ENCODE measurements at places on chromosomes 13 and 19.
A peak's percentile ranks its signal among the peaks of the same experiment; 100 is the strongest.

DNA sequence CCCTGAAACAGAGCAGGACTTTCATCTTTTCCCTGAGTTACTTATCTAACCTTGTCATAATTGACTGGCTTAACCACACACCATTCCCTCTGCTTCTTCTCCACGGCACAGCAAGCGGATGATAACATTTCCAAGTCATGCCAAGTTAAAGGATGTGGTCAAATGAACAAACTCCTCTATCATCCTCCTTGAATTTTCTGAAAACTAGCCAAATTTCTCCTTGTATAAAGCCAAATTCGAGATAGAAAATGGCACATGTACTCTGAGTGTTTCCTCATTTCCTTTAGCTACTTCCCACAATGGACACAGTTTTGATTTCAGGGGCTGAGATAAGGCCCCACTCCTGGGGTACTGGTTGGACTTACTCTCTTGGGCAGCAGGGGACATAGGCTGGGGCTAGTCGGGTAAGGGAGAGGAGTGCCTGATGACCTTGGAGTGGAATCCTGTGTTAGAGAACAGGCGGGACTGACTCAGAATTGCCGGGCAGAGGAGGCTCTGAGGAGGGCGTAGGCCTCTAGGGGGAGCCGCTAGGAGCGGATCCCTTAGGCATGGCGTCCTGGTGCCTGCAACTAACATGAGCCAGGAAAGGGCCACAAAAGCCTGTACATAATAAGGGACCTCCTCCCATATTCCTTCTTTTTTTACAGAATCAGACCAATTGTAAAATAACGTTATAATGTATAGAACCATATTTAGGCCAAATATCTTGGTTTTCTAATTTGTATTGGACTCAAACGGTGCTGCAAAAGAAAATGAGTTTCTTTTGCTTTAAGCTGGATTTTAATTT is 20.3 kb upstream of the TMTC4 start:
- DNase-seq = no peak

GRCh38 chr19:55228403-55229031 is at the start of gene TMEM86B:
TMEM86B (minus strand) TSS chr19:55228763; CDS start chr19:55228741, 22 bp downstream.
- DNase-seq = no peak

DNA sequence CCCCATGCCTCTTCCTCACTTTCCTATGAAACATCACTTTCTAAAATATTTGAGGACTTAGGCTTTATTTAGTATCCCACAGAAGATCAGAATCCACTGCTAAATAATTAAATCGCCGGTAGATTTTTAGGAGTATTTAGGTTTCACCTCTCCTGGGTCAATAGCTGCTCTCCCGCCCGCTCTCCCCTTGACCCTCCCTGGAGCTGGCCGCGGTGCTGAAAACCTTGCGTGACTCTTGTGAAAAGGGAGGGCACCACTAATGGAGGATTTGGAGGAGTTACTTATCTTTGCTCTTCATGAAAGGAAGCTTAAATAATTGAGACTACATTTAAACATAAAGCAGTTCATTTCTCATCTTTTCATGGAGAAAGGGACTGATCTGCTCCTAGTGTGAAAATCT is 14.1 kb downstream of the POU4F1 start:
- DNase-seq = no peak

DNA sequence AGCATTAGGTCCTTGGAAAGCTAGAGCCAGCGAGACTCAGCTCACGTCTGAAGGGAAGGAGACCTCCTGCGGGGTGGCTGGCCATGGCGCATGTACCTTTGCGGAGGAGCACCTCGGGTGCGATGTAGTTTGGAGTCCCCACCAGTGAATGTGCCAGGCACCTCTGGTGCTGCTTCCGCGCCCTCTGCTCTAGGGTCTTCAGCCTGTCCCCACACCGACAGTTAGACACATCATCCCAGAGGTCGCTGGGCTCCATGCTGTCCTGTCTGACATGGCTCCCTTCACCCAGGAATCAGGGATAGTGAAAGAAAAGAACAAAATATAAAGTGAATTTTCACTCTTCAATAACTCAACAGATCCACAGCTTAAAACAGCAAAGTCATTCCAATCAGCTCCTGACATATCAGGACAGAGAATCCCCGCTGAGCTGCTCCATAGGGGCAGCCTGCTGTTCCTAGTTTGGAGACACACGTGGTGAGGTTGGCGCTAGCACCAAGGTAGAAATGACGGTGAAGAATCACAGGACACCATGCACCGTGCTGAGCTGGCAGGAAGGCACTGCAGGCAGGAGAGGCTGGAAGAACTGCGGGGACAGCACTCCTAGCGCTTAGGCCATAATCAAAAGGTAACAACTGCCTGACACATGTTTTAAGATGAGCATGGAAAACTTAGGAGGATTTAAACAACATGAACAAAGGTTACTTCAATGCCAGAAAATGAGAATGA is 79.0 kb upstream of the XPO4 start:
- no peak for DNase-seq

DNA sequence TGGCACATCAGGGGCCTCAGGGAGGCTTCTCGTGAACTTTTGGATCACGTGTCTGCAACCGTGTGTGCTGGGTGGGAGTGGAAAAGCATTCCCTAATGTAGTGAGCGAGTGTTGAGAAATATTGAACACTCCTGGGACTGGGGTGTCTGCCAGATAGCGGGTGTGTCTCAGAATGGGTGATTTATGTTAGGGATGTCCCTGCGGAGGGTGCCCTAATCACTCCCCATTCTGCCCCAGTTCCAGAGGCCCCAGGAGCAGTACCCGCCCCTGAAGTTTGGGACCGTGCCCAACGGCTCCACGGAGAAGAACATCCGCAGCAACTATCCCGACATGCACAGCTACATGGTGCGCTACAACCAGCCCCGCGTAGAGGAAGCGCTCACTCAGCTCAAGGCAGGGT is 24.2 kb upstream of the GRWD1 start:
- no peak for DNase-seq

DNA sequence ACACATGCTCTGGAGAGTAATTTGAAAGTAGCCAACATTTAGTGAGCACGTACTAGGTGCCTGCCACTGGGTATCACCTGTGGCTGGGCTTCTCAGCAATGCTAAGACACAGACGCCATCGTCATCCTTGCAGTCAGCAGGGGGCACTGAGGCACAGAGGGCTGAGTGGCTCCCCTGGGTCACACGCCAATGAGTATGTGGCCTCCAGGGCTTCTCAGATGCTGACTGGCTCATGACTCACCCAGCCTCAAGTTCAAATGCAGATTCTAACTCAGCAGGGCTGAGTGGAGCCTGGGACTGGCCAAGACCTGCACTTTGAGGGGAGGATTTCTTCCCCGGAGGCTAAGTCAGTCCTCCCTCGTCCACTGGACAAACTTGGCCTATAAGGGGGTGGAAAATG is 115.1 kb upstream of the CACNA1A start:
- no peak for DNase-seq

- peak; percentile 16 for DNase-seq
Observed at GRCh38 chr19:16266586-16266942, 58.1 kb upstream of the KLF2 start.
